ENCODE measurements at places on chromosomes 3 and 15.

DNA sequence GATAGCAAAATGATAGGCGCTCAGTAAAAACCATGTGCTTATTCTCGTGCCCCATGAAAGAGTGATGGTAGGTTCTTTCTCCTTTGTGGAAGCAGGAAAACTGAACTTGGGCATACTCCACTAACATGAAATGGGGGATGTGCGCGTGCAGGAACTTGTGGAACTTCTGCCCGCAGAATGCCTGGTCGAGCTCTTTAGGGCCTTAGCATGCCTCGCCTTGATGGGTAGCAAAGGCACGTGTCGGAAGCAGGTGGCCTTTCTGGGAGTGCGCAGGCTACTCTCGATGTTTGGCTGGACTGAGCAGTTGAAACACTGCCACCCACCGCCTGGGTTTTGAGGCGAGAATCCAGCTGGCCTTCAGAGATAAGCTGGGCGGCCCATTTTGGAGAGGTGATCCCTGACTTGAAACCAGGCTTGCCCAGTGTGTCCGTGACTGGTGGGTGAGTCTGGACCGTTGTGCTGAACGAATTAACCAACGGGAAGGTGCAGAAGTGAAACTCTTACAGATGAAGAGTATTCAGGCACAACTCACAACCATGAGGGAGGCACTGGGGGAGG is 842 bp downstream of the PCCB start:
- peak; percentile 65 for DNase-seq

GRCh38 chr15:38781196-38781595 is 216.6 kb upstream of the RASGRP1 start:
- DNase-seq = no peak

GRCh38 chr3:186198442-186198841 is 89.6 kb upstream of the ETV5 start:
- DNase-seq = no peak

DNA sequence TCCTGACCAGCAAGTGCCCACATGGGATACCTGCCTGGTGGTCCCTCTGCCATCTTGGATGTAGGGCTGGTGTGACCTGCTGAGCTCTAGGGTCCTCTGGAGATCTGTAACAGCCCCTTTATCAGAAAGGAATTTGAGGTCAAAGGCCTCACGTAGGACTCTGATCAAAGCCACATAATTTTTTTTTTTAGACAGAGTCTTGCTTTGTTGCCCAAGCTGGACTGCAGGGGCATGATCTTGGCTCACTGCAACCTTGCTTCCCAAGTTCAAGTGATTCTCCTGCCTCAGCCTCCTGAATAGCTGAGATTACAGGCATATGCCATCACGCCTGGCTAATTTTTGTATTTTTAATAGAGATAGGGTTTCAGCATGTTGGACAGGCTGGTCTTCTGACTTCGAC is 9.5 kb downstream of the ITGB5 start:
- no peak for DNase-seq

DNA sequence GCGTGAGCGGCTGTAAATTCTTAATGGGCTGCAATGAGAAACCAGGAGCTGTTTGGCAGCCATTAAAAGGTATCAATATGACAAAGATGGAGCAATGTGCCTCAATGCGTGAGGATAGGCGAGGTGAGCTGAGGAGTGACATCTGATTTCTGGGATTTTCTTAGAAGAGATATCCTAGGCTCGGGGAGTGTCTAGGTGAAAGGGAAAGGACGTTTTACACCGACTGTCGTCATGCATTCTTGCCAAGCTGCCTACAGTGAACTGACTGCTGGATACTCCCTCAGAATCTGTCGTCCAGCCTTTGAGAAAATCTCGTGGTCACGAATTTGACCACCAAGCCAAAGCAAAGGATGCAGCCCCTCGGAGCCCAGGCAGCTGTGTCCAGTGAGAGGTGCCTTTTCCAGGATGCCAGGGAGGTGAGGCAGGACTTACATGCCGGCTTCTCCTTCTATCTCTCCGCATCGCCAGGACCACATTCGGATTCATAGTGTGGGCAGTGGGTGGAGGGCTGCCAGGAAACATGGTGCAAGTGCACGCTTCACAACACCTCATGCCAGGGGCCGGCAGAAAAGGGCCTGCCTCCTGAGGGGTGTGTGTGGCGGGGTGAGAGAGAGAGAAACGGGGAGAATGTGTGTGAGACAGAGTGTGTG is 80.3 kb upstream of the ABHD17C start:
- no peak for DNase-seq

GRCh38 chr3:195265363-195265976 is 5.5 kb downstream of the XXYLT1 start:
- no peak for DNase-seq

DNA sequence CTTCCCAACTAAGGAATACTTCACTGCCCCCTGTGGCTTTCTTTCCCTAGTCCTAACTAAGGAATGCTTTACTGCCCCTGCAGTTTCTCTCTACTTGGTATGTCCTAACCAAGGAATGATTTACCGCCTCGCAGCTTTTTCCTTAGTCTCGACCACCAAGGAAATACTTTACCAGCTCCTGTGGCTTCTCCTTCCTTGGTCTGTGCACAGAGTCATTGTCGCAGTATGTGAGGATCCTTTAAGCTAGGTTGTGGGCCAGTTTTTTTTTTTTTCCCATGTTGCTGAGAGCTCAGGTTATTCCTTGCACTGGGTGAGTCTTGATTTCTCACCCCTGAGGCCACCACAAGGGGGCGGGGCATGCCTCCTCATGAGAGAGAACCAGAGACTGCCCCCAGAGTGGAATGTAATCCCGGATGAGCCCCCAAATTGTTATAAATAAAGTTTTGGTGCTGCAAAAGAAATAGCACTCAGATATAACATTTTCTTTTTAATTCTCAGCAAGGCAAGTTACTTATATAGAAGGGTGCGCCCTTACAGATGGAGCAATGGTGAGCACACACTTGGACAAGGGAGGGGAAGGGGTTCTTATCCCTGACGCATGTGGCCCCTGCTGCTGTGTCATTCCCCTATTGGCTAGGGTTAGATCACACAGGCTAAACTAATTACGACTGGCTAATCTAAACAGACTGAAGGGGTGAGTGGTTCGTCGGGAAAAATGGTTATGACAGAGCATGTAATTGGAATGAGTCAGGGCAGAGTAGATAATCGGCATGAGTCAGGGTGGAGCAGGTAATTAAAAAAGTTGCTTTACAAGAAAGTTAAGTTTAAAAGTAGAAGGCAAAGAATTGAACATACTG is 27.0 kb downstream of the NDUFB4 start:
- DNase-seq = no peak

DNA sequence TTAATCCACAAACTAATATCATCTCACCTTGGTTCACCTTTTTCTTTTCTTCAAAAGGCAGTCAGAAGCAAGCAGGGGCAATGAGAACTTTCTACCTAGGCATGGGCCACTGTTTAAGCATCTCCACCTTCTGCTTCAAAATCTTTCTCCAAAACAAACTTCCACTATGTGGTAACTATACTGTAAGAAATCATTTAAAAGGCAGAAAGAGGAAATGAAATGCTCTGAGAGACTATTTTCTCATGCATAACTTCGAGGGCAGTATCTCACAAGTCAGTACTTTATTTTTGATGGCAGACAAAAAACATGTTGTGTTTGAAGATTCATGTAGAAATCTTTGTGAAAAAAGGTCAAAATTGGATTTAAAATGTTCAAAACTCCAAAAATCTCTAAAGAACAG is 419.7 kb downstream of the ZBTB20 start:
- DNase-seq = no peak

DNA sequence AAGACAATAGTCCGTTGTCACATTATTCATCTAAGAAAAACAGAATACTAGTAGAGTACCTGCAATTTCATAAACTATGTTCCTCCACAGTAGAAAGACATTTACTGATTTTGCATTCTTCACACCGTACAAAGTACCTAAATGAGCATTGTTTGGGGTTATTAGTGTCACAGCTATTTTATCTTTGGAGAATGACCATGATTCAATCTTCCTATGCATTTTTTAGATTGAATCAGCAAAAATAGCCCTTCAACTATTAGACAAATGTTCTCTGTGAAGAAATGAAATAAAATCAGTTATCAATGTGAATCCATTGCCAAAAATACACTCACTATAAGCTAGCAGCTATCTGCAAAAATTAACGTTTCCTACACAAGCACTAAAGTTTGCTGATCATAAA is 176.6 kb downstream of the PLCH1 start:
- DNase-seq = no peak

DNA sequence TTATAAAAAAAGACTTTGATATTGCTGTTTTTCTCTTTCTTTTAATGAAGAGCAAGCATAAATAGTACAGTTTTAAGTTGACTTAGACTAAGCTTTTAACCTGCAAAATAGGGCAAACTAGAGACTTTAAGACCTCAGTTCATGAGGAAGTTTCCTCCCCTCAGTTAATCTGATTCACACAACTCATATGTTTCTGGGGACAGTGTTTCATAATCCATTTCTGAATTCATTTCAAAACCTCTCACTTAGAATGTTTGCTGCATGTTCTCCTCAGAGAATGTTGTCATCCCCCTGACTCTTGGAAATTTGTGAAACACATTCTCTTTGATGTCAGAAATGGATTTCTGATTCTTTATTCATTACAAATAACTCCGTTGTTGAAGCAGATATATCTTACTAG is 79.3 kb upstream of the SKOR1 start:
- DNase-seq = no peak

- no peak for DNase-seq
Measured at GRCh38 chr3:176274161-176274560, 923.1 kb downstream of the TBL1XR1 start.

DNA sequence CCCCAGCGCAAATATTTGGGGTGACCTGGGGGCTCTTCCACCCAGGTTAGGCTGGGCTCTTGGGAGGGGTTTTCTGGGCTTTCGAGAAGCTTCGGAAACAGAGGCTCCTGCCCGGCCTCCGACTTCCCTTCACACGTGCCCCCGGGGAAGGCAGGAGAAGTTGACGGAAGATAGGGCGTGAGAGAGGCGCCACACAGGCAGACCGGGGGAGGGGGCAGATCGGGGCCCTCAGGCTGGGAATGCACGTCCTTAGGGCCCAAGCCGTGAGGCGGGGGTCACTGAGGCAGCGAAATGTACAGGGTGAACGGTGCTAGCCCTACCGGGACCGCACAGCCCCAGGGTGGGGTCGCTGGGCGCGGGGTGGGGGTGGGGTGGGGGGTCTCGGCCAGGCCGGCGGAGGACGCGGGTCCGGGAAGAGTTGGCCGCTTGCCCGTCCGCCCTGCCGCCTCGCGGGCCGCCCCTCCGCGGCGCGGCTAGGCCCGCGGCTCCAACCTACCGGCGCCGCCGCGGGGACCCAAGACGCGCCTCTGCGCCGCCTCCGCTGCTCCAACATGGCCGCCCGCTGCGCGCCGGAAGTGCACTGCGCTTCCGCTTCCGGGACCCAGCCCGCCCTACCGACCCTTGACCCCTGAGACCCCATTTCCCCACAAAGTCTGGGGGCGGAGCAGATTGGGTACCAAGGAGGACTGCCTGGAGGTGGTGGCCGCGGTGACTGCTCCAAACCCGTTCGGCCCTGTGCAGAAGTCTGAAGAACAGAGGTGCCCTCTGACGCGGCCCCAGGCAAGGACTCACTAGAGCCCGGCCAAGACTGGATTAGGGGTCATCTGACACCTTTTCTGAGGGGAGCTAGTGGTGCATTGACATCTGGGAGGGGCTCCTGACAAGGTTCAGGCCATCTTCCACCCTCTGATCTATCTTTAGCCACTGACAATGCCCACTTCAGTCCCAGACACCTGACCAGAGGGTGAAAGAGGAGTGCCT is at the start of gene CCDC71:
Gene CCDC71 (minus strand): TSS at position 561 of the 981 bp plus-strand sequence. CDS start 2,123 bp downstream, outside the sequence.
- peak; percentile 75 for DNase-seq

DNA sequence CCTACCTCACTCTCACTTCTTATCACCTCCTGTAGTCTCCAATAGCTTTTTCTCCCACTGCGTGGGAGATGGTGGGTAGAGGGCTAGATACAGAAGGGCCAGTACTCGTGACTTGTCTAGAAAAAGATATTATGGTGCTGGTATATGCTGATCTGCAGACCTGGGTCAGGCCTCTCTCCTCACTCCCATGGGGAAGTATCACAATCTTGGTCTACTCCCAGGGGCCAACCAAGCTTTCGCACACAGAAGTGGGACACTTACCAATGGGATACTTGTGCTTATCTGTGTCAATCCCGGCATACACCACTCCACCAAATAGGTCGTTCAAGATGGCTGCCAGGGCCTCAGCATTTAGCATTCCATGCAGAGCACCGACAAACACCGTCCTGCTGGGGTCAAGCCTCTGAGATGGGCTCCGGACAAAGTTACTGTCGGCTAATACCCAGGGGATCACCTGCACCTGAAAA is 9.0 kb upstream of the RPS17 start:
- no peak for DNase-seq

GRCh38 chr3:88225326-88226008 is 75.7 kb downstream of the C3orf38 start:
- DNase-seq = no peak

- DNase-seq = no peak
Measured at GRCh38 chr3:26630669-26631389, 8.3 kb downstream of the LRRC3B start.

- no peak for DNase-seq
Measured at GRCh38 chr15:68791431-68792283, 29.0 kb downstream of the ANP32A start.

DNA sequence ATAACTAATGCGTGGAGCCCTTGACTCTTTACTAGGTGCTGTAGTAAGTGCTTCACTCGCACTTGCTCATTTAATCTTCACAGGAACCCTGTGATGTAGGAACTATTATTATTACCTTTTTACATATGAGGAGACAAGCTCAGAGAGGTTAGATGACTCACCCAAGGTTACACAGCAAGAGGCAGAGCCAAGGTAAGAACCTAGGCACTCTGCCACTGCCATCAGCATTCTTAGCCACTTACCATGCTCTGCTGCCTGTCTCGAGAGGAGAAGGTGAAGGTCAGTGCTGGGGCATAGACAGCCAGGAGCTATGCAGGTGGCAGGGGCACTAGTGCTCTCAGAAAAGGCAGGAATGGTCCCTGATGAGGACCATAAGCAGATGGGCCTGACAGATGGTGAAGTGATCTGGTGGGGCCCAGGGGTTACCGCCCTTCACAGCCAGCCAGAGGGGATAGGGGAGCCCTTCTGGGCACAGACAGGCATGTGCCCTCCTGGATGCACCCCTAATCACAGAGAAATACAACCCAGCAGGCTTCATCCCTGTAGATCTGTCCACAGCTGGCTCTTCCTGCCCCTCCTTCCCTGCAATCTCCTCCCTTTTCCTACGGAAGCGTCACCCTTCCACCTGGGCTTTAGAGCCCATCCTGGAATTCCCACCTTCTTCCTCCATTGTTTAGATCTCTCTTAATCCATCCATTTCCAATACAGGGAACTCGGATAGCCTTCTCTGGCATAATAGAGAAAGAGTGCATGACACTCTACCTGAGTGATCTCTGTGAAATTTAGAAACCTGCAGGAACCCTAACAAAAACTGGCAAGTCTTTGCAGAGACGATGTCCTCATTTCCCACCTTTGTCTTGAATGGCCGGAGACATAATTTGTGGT is 26.9 kb downstream of the ABTB1 start:
- no peak for DNase-seq

DNA sequence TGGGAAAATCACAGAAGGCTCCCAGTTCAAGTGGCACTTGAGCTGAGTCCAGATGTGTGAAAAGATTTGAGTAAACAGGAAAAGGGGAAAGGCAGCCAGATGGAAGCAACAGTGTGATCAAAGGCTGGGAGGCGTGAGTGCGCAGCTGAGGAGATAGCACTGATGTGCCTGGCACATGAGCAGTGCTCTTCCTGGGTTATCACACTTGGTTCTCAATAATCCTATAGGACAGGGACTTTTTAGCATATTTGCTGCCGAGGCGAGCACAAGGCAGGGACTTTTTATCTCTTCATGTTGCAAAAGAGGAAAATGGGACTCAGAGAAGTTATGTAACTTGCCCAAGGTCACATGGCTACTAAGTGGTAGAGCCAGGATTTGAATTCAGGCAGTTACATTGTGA is 39.6 kb downstream of the CORO2B start:
- DNase-seq = no peak

Data from stomach (tissue), 19 donors.